CD4-positive, alpha-beta T cell treated with Interleukin-1 beta for 1 hour (primary cell): ENCODE measurements at places on chromosomes 6 and 20.

DNA sequence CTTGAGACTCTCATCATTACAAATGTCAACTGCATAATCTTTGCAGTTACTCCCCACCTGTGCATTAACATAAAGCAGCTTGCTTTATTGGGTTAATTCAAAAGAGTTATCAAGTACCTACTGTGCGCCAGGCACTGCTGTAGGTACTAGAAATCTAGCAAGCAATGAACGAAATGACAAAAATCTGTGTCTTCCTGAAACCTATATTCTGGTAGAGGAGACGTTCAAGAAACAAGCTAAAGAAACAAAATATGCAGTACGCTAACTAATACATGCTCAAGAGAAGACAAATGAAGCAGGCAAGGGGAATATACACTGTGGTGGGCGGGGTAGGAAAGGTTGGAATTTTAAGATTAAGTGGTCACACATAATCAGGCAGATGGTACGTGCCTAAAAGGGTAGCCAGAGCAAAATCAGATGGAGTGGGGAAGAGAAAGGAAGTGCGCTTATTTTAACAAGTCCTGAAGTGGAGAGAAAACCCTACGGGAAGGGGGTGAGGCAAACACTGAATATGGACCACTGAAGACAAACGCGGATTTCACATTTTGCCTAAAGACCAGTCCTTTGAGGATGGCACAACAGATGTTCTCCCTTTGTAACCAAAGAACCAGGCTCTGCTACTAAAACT lies 1.2 kb downstream of the ELOVL2 start:
- DNase-seq = no peak

GRCh38 chr6:126086560-126086959 lies 100.2 kb downstream of the TRMT11 start:
- no peak for DNase-seq

DNA sequence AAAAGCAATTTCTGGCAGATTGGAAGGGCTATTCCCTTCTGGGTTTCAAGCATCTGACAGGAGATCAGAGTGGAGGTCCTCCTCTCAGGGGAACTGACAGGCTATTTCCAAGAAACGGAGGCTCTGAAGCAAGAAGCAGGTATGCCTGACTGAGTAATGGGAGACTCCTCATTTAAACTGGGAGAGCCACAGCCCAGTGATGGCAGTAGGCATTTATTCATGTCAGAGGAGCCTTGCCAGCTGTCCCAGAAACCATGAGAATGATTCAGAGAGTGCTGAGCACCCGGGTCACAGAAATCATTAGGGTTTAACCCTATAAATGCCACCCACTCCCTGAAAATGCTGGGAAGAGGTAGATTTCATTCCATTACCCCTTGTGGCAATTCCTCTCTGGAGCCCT lies 247.5 kb upstream of the RNF217 start:
- no peak for DNase-seq

DNA sequence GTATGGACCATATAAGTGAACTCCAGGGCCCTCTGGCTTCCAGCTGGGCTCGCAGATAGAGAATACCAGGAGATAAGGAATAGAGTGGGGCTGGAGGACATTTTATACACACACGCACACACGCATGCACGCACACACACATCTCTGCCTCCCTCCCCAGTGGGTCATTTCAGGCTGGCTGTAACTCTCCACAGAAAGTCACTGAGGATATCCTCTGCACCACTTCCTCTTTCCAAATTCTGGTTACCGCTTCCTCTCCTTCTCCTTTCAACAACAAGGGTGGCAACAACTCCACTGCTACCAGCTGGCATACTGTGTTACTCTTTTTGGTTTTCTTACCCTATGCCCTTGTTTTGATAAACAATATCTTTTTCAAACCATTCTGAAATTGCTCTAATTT lies 280.2 kb downstream of the COL12A1 start:
- DNase-seq = no peak

DNA sequence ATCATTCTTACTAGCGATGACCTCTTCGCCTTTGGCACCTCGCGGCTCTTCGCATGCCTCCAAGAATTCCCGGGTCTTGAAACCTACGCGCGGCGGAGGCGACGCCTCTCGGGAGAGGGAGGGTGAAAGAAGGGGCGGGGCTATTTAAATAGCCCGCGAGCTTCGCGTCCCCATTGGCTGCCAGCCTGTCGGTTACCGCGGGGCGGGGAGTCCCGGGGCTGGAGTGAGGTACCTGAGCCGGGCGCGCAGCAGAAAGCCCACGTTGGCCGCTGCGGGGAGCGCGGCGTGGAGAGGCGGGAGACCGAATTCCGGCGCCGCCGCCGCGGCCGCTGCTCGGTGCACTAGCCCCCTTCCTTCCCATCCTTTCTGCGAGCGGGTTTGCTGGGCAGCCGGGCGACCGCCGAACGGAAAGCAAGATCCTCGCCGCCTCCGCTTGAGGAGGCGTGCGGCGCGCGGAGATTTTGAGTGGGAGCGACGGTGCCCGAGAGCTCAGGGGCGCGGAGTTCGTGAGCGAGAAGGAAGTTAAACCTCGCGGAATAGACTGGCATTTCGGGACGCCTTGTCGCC lies at the start of gene BMP6:
Gene BMP6, plus strand, starts transcription at position 251 of the 567 bp plus-strand sequence. CDS start 857 bp downstream, outside the sequence.
- DNase-seq = peak; percentile 70

GRCh38 chr6:8172530-8172929 lies 70.2 kb upstream of the EEF1E1 start:
- DNase-seq = no peak

DNA sequence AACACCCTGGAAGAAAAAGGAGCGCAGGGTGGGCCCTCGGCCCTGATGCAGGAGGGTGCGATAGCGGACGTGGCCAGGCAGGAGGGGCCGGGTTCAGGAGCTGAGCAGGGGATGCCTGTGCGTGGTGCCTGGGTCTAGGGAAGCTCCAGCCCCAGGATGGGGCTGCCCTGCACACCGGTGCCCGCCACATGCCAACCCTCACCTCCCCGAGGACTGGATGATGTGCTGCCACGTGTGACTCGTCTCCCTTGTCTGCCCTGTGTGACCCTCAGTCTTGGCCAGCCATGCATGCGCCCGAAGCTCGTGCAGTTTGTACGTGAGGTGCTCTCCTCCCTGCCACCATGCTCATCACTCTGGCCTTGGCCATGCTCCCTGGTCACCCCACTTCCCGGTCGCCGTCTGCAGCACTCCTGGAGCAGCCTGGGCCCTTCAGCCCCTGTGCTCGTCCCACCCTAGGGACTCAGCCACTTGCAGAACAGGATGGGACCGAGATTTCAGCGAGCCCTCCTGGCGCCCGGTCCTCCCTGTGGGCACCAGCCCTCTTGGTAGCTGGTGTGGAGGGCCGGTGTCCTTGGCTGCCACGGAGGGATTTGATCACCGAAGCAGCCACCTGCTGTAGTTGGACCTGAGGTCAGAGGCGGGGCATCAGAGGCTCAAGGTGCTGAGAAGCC lies 4.3 kb upstream of the COL20A1 start:
- DNase-seq = no peak

- DNase-seq = no peak
These were observed 30.6 kb downstream of the ARID1B start for GRCh38 chr6:156807795-156808194.

GRCh38 chr20:21106171-21107017 lies at the start of gene LINC00237:
Gene LINC00237 (minus strand): TSS chr20:21106358.
- DNase-seq = no peak

- DNase-seq = no peak
These were observed 140.5 kb upstream of the CDYL start for GRCh38 chr6:4635666-4636065.

DNA sequence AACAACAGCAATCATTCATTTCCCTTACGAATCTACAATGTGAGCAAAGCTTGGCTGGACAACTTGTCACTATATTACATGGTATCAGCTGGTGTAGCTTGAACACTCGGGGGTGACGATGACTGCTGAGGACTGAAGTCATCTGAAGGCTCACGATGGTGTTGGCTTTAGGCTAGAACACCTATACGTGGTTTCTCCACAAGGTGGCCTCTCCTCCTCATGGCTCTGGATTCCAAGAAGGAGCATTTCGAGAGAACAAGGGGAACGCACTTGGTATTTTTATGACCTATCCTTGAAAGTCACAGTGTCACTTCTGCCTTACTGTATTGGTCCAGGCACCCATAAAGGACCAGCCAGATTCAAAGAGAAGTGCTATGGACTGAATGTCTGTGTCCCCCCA lies 37.5 kb upstream of the ADGRF1 start:
- DNase-seq = no peak

DNA sequence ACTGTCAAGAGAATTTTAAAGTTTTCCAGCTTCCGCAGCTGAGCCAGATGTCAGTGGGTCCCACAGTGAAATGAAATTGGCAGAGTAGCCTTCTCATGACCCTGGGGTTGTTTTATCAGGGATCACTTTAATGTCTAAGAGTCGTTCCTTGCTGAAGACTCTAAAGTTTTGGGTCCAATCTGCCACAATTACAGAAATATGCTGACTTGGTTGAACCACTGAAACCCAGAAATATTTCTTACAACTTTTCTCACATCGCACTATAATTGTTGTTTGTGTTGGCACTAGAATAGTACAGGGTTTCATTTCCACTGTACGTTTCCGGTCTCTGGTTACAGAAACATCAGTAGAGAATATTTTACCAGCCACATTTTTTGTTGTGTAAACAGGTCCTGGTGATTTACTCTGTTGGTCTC lies 109.0 kb downstream of the HMGCLL1 start:
- no peak for DNase-seq

- no peak for DNase-seq
These were observed 14.6 kb downstream of the NOX3 start for GRCh38 chr6:155441112-155441465.

- no peak for DNase-seq
These were observed 4.5 kb downstream of the RIPOR3 start for GRCh38 chr20:50686821-50687220.

GRCh38 chr20:35432430-35432735 lies 5.6 kb downstream of the GDF5 start:
- no peak for DNase-seq
